HepG2 (cell line): ENCODE measurements at places on chromosomes 4 and X.

- no peak for DNase-seq
These were observed 69.3 kb downstream of the SH3RF1 start for GRCh38 chr4:169201222-169202144.

- DNase-seq: no peak
These were observed 56.7 kb downstream of the SPINK2 start for GRCh38 chr4:56764775-56765174.

DNA sequence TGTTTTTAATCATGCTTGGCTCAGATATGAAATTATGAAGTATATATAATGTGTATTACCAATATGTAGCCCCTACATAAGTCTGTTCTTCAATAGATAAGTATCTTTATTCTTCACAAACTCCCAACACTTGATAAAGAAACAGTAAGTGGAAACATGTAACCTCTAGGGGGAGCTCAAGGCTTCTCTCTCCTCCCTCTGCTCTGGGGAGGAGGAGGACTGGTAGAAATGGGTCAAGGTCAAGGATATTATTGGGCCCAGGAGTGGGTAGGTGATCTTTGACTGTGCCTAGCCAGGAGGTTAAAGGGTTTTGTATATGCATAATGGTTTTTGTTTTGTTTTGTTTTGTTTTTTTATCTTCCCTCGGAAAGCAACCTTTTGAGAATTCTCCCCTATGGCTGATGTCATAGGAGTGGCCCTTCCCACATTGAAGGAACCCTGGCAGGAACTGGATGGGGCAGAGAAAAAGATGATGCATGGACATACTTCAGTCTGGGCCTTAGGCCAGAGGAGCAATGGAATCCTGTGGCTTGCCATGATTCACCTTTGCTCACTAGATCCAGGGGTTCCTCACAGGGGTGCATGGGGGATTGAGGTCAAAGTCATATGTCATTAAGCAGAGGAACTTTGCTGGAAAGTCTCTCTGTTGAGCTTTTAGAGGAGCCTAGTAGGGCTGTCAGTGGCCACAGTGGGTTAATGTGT is 460.3 kb downstream of the MID1IP1 start:
- DNase-seq: peak; percentile 0

- DNase-seq: no peak
These were observed 288.4 kb downstream of the CRLF2 start for GRCh38 chrX:924017-924416.

- no peak for DNase-seq
These were observed 32.7 kb upstream of the JADE1 start for GRCh38 chr4:128776794-128777216.

GRCh38 chr4:4847011-4847410 is 12.5 kb upstream of the MSX1 start:
- no peak for DNase-seq

GRCh38 chr4:150546286-150546685 is 35.7 kb upstream of the MAB21L2 start:
- no peak for DNase-seq

GRCh38 chr4:78688366-78688765 is 87.8 kb upstream of the BMP2K start:
- DNase-seq: no peak

DNA sequence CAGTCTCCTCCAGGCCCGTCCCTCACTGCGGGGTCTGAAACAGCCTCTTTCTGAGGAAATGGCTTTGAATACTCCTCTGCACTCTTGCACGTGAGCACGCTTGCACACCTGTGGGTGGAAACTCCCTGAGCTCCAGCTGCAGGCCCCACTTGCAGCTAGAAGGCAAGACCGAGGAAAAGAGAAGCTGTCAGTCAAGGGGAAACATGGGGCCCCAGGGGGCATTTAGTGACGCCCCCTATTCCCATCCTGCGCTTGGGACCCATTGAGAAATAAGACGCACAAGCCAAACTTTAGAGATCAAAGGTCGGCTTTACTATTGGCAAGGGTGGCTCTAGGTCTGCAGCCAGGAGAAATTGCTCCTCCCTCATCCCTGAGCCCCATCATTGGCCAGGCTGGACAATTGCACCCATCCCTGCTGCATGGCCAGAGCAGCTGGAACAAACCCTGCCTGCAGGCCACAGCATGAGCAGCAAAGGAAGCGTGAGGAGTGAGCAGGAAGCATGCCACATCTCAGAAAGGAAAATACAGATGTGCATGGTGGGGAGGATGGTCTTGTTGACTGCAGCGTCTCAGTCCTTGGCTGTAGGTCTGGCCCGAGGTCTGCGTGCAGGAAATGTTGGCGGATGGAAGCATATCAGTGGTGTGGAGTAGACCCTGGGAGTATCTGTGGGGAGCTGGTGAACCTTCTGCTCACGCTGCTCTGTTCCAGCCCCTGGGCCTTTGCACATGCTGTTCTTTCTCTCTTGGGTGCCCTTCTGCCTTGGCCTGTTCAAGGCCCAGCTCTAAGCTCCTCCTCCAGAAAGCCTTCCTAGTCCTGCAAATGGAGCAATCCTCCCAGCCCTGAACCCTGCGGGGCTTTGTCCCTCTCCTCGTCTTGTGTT is 93.9 kb downstream of the PSAPL1 start:
- no peak for DNase-seq

- DNase-seq: no peak
These were observed 654 bp upstream of the DDIT4L start for GRCh38 chr4:100190643-100191600.

- peak; percentile 25 for DNase-seq
These were observed 32.9 kb downstream of the CPEB2 start for GRCh38 chr4:15035159-15035558.

GRCh38 chr4:110610940-110611831 is 11.7 kb downstream of the PITX2 start:
- no peak for DNase-seq

GRCh38 chrX:78957049-78957767 is 12.0 kb downstream of the P2RY10 start:
- no peak for DNase-seq

GRCh38 chr4:8557151-8558076 is 22.8 kb upstream of the GPR78 start:
- DNase-seq: no peak

- no peak for DNase-seq
These were observed 1310.2 kb downstream of the PCDH7 start for GRCh38 chr4:32030406-32030805.

GRCh38 chr4:11423465-11423864 is 5.2 kb downstream of the HS3ST1 start:
- no peak for DNase-seq

DNA sequence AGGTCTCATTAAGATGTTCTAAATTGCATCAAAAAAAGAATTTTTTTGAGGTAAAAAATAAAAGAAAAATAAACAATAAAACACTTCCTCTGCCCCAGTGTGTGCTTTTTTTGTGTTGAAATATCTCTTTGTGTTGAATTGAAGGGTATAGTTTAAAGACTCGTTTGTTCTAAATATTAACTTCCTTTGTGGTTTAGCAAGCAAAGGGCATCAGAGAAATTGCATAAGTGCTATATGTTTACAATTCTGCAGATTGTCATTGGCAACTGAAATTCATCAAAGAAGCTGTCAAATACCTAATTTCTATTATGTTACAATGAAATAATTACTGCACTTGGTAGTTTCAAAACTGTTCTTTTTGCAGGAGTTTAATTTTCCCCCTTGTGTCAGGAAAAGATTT is 260.5 kb downstream of the DKK2 start:
- peak; percentile 13 for DNase-seq

DNA sequence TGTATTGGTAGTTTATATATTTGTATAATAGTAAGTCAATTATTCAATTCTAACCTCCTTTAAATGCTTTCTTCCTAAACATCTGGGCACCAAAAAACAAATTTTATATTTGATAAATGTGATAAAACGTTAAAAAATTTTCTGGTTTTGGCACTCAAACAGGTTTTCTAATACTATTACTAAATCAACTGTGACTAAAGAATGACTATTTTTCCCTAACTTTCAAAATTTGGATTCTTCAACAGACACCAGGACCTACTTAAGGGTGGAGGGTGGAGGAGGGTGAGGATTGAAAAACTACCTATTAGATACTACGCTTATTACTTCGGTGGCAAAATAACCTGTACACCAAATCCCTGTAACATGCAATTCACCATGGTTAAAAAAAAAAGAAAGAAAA is 555.5 kb downstream of the IL15 start:
- DNase-seq: no peak

GRCh38 chr4:107988763-107989035 is 990 bp upstream of the HADH start:
- no peak for DNase-seq

- no peak for DNase-seq
These were observed 84.3 kb upstream of the PSAPL1 start for GRCh38 chr4:7518871-7519637.

- DNase-seq: no peak
These were observed 452.7 kb upstream of the HS3ST1 start for GRCh38 chr4:11881364-11881763.

DNA sequence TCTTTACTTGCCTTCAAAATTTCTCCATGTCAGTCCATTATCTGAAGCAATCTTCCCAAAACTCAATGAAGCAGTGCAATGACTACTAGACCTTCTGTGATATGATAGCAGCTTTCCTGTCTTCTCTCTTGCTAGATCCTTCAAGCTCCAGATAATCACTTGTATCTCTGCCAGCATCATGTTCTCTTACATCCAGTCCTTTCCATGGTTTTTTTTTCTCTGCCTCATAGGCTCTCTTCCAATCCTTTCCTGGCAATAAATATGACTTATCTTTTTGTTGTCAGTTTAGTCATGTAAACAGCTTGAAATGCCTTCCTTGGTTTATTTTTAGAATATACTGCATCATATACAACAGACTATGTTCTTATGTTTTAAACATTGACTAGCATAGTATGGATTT is 193.5 kb downstream of the CFAP299 start:
- DNase-seq: no peak

GRCh38 chr4:183157215-183157614 is 58.2 kb downstream of the WWC2 start:
- no peak for DNase-seq

DNA sequence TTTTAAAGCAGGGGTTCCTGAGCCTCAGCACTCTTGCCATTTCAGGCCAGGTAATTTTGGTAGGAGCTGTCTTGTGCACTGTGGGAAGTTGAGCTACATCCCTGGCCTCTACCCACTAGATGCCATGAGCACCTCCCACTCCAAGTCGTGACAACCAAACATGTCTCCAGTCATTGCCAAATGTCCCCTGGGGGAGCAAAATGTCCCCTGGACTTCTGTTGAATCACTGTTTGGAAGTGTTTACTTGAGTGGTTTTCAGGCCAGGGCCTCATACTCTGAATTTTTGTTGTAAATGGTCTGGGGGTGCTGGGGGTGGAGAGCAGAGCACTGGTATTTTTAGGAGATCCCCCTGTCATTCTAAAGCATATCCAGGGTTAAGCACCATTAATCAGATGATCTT is 3.2 kb downstream of the PDK3 start:
- no peak for DNase-seq

DNA sequence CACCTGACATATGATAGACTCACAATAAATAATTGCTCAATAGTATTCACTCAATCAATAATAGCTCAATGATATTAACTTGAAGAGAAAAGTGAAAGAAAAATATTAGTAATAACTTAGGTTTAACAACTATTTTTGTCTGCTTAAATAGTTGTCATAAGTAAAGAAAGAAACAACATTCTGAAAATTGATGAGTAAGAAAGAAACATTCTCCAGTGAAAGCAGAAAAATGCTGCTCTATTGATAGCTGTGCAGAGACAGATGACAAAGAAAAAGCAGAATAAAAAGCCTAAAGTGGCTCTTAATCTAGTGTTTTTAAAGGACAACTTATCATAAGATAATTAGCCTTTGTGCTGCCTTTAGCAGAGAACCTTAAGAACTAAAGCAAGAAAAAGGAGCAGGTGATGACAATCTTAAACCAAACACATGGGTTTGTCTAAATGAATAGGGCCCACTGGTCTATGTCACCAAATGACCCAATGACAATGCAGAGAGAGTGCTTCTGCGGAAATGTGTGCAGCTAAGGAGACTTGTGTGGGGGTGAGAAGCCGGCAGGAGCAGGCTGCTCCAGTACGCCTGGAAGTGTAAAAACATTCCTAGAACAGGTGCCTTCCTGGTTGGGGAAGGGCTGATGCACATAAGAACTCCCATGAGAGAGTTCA is 13.2 kb downstream of the HS3ST1 start:
- no peak for DNase-seq

DNA sequence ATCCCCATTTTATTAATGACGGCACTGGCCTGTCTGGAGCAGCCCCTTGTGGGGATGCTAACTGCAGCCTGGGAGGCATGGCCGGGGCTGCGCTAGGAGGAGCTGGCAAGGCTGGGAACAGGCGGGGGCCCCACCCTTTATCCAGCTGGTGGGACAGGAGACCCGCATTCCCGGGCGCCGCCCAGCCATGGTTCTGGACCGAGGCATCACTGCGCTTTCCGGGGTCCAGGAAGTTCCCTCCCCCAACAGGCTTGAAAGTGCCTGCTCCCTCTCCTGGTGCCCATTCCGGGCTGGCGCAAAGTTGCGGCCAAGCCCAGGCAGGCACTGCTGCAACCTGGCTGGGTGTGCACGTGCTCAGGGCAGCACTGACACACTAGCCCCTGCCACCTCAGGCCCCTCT is 124.5 kb downstream of the PARM1 start:
- no peak for DNase-seq

DNA sequence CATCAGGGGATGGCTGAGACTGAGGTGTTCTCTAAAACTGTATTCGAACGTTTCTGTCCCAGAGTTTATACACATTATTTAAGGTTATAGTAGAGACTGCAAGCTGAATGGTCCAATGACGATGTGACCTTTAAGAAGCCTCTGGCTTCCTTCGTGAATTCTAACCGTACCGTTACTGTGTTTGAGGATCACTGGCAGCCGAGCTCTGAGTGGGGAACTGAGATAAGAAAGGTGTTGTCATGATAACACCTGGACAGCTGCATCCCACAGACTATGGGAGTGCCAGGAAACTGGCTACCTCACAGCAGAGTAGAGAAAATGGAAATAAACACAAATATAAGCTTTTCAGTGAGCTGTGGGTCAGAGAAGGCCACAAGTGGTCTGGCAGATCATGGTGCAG is 59.0 kb downstream of the HMGB2 start:
- no peak for DNase-seq

GRCh38 chr4:6916069-6916586 is 6.5 kb downstream of the TBC1D14 start:
- no peak for DNase-seq

DNA sequence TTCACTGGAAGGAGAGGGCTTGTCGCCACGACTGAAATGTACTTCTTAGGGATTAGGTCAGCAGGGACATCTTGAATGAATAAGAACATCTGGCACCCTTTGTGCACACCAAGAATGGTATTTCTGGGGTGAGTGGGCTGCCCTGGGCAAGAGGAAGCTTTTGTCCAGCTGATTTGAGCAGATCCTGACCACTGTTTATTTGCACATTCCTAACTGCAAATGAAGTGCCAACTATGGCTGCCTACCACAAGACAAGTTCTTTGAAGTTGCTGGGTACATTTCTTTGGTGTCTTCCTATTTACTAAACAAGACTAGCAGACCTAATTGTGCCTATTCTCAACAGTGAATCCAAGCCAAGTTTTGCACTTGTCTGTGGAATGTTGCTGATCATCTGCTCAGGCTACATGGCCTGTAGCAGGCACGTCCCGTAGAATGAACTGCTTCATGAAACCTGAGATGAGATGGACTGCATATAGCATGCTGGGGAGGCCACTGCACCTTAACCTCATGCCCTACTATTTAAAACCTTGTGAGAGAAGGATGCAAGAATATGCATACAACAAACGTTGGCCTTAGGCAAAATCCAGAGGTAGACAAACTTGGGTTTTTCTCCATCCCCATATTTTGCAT is 45.0 kb downstream of the PIR start:
- DNase-seq: no peak
